Stimulated activated CD8-positive, alpha-beta memory T cell treated with anti-CD3 and anti-CD28 coated beads, Interleukin-4, amount 100 ng/mL, for 48 hours (primary cell): ENCODE measurements at places on chromosomes 12 and 14.

GRCh38 chr12:91574391-91574790 lies 391.8 kb upstream of the DCN start:
- no peak for DNase-seq

- no peak for DNase-seq
Measured at GRCh38 chr12:46555406-46555852, 182.9 kb upstream of the SLC38A2 start.

DNA sequence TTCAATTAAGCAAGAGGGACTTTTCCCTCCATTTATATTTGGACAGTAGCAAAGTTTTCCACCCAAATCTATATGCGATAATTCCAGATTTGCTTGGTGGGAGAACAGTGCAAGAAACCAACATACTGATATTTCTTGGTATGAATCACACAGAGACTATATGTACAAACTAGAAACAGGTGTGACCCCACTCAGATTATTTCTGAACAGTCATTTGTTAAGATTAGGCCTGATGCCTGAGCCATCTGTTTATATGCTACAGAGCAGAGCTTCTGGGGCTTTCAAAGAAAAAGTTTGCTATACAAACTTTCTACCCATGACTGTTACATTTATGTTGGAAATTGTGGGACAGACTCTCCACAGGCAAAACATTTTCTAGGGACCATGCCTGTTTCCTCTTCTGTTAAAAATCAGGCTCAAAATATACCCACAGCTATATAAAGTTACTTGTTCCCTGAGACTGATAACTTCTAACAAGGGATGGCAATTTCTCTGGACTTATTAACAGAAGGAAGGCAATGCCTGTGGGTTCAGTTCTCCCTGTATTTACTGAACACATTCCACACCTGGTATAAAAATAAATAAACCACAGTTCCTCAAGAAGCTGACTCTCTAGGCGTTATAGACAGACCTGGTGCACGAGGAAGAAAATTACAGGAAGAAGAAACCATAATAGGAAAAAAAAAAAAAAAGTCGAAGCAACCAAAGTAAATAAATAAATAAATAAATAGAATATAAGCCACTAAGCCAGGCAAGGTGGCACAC lies 8.0 kb downstream of the PTPN21 start:
- no peak for DNase-seq

DNA sequence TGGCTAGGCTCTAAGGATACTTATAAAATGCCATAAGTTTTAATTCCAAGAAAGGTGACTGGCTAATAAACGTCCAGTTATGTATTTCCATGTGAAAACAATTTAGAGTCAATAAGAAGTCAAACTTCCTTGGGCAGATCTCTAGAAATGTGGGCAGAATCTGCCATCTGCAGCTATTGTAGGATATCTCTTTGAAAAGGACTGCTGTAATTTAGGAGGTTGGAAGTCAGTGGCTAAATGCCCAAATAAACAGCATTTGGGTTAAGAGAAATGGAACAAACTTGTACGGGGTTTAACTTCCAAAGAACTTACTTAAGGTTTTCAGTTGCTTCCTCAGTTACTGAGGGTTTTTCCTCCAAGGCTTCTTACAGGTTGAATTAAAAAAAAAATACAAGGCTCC lies 121.6 kb downstream of the FIGNL2 start:
- DNase-seq: no peak

DNA sequence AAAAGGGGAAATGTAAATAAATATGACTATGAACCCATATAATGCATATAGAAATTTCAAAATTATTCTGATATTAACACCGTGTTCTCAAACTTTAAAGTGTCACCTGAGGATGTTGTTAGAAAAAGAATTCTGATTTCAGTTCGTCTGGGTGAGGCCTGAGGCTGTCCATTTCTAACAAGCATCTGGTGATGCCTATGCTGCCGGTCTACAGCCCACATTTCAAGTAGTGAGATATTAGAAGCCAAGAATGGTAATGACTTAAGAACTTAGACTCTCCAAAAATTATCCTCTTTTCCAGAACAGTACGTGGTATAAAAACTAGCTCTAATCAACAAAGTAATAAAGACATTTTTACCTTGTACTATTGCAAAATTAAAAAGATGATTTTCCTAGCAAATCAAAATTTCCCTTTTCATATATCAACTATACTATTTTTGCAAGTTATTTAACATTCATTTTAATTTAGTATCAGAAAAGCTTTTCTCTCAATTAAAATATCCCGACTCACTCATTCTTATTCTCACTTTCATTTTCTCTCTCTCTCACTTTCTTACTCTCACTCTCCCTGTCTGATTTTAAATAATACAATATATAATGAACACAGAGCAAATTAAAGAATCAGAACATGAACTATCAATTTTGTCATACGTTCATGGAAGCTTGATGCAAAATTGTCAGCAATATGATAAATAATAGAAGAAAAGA lies 35.0 kb downstream of the PIK3C2G start:
- DNase-seq: no peak

DNA sequence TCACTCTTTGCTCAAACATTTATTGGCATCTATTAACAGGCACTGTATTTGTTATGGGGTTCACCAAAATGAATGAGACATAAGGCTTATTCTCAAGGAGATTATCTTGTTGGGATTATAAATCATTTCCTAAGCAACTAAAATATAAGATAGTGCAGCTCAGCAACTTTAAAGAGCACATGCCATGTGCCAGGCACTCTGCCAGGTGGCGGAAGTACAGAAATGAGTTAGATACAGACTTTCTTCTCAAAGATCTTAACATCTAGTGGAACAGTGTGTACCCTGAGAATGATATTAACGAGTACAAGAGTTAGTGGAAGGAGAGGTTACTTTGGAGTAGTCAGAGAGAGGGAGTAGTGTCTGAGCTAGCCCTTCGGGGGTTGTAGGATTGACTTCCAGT lies 28.4 kb upstream of the TOMM20L start:
- DNase-seq: no peak

- peak; percentile 44 for DNase-seq
Measured at GRCh38 chr12:6140651-6141447, 16.4 kb upstream of the VWF start.

DNA sequence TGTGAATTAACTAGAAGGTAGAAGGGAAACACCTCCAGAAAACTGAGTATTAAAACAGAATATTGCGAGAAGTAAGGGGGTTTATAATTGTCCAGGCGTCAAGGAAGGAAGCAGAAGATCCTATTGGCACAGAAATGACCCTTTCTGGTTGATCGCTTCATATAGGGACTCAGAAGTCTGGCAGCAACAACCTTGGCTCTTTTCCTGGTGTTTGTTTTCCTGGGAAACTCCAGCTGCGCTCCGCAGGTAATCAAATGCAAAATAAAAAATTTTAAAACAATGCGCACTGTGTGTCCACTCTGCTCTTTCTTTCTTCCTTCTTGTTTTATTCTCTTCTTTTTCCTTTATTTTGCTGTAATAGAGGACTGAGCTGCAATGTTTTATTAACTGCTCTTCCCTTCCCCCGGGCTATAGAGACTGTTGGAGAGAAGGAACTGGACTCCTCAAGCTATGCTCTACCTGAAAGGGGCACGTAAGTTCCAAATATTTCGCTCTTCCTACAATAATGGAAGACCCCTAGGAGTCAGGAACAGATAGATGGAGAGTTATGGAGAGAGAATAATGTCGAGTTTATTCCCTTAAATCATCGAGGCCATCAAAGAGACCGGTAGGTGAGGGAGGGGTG lies 737 bp downstream of the SPX start:
- DNase-seq: no peak

DNA sequence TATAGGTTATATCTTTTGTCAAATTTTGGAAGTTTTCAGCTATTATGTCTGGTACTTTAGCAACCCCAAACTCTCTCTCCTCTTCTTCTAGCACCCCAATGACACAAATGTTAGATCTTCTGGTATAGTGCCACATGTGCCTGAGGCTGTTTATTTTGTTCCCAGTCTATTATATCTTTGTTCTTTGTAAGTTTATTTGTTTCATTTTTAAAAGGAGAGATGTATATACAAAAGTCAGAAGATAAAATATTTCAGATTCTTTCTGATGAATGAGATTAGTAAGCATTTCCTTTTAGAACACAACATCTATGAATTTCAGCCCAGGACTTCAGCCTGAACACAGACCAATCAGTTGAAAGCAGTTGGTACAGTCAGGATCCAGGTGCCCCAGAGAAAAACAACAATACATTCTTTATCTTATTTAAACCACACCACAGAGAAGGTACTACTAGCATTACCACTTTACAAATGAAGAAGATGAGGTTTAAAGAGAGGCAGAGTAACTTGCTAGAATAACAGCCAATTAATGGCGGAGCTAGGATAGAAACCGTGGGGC lies 114.1 kb upstream of the BTG1 start:
- no peak for DNase-seq

DNA sequence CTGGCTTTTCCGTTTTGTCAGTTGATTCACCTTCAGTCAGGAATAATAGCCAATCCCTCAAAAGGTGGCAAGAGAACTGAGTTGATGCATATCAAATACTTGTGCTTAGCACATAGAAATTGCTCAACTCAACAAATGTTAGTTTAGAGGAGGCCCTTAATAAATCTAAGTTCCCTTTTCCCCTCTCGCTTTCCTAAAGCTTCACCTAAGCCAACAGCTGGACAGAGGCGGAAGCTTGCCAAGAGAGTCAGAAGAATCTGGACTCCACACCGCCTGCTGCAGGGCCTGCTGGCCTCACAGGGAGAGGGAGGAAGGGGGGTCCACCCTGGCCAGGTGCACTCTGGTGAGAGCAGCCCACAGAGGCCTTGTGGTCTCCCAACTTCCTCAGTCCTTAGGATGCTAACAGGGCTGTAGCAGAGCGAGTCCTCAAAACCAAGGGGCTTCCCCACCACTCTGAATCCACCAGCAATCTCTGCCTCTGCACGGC lies 213.1 kb downstream of the CHST11 start:
- DNase-seq: no peak

GRCh38 chr12:29048787-29049186 lies 100.3 kb upstream of the FAR2 start:
- no peak for DNase-seq

DNA sequence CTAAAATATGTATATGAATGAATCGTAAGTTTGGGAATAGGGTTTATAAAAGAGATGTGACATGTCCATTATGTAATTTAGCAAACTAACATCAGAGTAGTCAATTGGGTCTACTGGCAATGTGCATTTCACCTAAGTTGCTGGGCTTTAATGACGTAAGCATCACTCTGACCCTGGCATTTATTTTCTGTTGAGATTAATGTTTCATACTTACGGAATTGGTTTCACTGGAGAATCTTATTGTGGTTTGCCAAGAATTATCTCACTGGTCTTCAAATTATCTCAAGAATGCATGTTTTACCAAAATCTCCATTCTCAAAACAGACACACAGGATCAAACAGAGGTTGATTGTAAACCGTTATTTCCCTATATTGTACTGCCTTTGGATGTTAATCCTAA lies 437.1 kb downstream of the NPAS3 start:
- DNase-seq: no peak

GRCh38 chr14:99950181-99950580 lies 115.0 kb upstream of the EVL start:
- DNase-seq: no peak

DNA sequence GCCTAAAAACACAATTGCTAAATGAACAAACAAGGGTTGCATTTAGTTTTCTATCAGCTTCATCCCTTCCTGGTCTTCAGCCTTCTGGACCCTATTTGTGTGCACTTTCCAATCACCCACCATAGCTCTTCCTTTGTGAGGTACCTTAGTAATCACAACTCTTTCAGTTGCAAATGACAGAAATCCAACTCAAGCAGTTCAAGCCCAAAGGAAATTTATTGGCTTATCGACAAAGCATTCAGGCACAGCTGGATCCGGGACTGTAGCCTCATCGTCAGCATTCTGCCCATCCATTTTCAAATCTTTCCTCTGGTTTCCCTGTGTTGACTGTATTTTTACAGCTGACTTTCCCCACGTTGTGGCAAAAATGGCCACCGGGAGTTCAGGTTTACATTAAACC lies 148.6 kb upstream of the VASH1 start:
- no peak for DNase-seq

DNA sequence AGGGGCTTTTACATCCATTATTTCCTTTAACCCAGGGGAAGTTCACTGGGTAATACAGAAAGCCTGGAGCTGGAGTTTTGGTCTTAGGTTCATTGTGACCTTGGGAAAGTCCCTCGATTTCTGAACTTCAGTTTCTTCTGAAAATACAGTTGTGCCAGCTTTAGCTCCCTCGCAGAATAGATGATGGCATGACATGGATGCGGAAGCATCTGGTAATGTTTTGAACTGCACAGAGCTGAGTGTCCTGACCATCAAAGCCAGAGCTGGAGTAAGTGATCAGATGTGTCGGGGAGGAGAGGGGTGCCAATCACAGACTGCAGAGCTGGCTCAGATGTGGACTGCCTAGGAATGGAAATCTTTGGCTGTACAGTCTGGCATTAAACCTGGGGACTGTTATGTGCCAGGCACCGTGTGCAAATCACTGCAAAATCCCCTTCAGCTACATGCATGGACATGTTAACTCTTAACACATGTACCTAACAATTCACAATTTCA lies 180.9 kb downstream of the ETV6 start:
- no peak for DNase-seq

DNA sequence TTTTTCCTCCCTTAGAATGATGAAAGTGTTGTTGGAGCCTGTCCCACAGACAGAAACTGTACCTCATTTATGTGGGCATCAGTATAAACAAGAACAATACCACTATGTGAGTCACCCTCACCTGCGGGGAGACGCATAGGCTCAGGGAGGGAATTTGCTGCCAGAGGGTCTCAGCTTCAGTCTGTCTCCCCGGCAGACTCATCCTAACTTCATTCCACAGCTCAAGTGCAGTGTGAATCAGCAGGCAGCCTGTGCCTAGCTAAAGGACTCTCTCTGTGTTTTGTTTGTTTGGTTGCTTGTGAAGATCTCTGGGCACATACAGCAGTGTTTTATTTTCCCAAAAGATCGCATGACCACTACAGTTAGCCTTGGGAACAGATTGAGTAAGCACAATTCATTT lies 98.9 kb downstream of the PRKCH start:
- DNase-seq: peak; percentile 44

GRCh38 chr12:109879351-109880042 lies 844 bp downstream of the GLTP start:
- DNase-seq: peak; percentile 32

- DNase-seq: no peak
Measured at GRCh38 chr12:106863189-106863588, 88.7 kb downstream of the RIC8B start.

GRCh38 chr14:92590176-92590575 lies 76.6 kb downstream of the RIN3 start:
- DNase-seq: no peak

DNA sequence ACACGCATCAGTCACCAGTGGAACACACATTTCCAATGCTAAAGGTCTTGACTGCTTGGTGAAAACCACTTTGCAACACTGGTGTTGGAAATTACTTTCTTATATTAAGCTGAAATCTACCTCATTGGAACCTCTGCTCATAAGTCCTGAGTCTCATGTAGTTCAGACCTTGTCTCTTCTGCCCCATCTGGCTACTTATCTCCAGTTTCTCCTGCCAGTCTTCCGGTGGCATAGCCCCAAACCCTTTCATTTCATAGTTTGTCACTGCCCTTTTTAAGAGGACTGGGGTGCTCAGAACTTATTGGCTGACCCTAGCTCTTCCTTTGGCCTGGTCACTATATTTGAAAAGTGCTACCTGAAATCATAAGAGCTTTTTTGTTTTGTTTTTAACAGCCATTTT lies 43.7 kb downstream of the HELB start:
- DNase-seq: no peak

- DNase-seq: no peak
Measured at GRCh38 chr12:22689876-22690275, 64.9 kb downstream of the ETNK1 start.

GRCh38 chr12:110514363-110514762 lies 12.2 kb downstream of the RAD9B start:
- no peak for DNase-seq
